Camera-type eye (tissue), 1 donor: ENCODE measurements at places on chromosomes 16 and 17. TPM values are rescaled to one million over a fixed set of nuclear protein-coding genes. Genes with fewer than 3 reads are reported as not detected.

SCGB1C2 gene
- not detected for total RNA-seq

EVPLL gene
- total RNA-seq, result 0.33 TPM

MFAP4 gene
- 84.2 TPM for total RNA-seq

GALR2 gene
- not detected for total RNA-seq

RARA gene
- 50.1 TPM for total RNA-seq

KRTAP3-2 gene
- not detected for total RNA-seq

IKZF3 gene
- 0.55 TPM for total RNA-seq

SLC12A3 gene
- not detected for total RNA-seq

CORO7 gene
- 42.5 TPM for total RNA-seq

CCL13 gene
- not detected for total RNA-seq
